ENCODE measurements at places on chromosomes 11 and 22. TPM values are rescaled to one million over a fixed set of nuclear protein-coding genes. Genes with fewer than 3 reads are reported as not detected.

Gene LSP1
- 25.7 TPM for polyA plus RNA-seq

Gene C22orf15
- polyA plus RNA-seq = 0.58 TPM

Gene GLYAT
- not detected for polyA plus RNA-seq

Gene MPEG1
- 10.8 TPM for polyA plus RNA-seq

Gene CADM1
- 25.9 TPM for polyA plus RNA-seq

Gene FOLR3
- polyA plus RNA-seq = not detected

Gene LRRC55
- 1.8 TPM for polyA plus RNA-seq

Gene PIWIL4
- 5.1 TPM for polyA plus RNA-seq

Gene TSPAN18
- 49.0 TPM for polyA plus RNA-seq

Gene MDK
- 173 TPM for polyA plus RNA-seq

Data from muscle of back (tissue), 13 donors.